ENCODE measurements at places on chromosomes 7 and 10.

DNA sequence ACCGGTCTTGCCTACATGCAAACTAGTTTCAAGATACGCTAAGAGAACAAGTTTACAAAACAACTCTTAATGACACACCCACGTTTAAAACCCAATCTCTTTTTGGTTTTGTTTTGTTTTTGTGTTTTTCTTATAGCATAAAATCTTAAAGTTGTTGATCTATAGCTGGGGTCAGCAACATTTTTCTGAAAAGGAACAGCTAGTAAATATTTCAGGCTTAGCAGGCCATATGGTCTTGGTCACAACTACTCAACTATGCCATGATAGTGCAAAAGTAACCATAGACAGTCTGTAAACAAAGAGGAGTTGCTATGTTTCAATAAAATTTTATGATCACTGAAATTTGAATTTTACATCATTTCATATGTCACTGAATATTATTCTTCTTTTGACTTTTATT, 327.4 kb downstream of the AGMO start:
- DNase-seq: no peak

DNA sequence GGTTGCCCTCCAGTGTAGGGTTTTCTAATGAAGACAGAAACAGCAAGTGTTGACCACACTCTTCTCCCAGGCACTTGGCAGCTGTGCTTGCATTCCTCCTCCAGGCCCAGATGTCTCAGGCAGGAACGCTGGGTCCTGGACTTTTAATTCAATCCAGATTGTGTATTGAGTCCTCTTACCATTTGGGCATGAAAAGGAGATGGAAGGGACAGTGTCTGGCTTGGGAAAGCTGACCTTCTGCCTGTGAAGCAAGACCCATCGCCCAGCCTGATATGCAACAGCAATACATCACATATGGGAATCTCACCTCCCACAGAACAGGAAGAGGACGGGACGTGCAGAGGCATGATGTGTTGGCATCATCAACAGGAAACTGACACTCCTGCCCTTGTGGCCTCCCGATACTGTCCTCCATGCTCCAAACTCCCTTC, 174.4 kb upstream of the LYZL2 start:
- no peak for DNase-seq

DNA sequence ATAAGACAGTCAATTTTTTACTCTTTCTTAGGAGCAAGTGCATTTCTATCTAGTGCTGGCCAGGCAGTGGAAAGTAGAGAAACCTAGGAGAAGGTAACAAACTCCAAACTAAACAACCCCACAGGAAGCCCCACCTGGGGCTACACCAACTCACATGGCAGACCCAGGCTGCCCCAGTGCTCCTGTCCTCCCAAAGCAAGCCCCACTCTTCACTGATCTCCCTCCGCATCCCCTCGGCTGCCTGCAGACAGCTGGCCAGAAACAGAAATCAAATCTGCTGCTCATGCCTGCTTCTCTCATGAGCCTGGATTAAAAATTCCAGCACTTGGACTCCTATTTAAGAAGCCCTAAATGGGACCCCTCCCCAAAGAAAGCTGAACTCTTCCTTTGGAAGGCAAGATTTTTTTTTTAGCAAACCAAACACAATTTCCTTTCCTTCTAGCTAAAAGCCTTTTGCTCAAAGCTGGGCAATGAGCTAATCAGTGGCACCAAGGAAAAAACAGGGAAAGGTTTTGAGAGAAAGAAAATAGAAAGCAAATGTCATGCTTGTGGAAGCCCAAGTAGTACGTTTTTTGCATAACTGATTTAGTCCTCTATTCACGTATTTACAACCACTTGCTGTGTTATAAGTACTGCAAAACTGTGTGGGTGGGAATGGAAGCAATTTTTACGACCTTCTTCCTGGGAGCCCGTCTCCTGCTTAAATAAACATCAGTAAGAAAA, 10.8 kb downstream of the PDE1C start:
- no peak for DNase-seq

DNA sequence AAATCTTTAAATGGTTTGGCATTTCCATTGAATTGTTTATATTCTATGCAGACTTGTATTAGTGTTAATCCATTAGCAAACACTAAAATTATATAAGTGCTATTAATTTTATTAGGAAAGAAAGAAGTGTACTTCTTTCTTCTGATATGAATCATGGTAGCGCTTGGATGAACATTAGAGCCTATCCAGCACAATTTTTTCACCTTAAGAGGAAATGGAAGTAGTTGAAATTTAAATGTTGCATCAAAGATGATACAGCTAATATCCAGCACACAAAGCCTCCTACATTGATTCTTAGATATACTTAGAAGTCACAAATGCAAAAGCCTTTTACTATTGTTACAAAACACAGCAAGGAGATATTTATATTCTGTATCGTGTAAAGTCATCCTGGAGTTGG, 174.5 kb downstream of the AHR start:
- no peak for DNase-seq

DNA sequence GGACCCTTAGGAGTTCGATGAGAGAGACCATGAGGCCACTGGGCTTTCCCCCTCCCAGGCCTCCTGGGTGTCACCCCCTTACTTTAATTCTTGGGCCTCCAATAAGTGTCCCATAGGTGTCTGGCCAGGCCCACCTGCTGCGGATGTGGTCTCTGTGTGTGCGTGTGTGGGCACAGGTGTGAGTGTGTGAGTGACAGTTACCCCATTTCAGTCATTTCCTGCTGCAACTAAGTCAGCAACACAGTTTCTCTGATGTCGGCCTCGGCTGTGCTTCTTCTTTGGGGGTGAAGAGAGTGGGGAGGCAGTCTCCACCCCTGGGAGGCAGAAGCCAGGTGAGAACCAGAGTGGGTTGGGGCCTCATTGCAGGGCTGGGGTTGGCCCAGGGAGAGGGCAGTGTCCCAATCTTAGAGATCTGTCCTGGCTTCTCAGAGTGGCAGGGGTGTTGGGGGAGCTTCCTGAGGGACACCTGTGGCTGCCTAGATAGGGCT, 1.5 kb downstream of the PVRIG start:
- DNase-seq: peak; percentile 77

DNA sequence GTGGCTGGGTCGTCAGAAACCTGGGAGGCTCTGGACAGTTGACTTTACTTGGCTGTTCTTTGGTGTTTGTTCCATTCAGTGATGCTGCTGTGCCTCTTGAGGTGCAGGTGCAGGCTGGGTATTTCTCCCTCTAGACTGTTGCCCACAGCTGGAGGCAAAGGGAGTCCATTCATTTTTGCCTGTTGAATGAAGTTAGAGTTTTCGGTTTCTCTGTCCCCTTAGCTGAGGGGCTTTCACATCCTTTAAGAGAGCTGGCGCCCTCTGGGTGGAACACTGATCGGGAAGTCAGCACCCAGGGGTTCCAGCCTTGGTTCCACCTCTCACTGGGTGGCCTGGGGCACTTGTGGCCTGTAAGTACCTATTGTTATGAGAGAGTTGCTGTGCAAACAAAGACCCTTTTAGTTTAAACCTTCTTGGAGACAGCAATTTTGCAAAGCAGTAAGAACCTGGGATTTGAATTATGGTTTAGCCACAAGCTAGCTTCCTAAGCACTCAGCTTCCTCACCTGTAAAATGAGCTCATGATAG, 67.2 kb downstream of the GRK5 start:
- no peak for DNase-seq

GRCh38 chr10:6759961-6760360, 179.9 kb upstream of the PRKCQ start:
- DNase-seq: no peak

DNA sequence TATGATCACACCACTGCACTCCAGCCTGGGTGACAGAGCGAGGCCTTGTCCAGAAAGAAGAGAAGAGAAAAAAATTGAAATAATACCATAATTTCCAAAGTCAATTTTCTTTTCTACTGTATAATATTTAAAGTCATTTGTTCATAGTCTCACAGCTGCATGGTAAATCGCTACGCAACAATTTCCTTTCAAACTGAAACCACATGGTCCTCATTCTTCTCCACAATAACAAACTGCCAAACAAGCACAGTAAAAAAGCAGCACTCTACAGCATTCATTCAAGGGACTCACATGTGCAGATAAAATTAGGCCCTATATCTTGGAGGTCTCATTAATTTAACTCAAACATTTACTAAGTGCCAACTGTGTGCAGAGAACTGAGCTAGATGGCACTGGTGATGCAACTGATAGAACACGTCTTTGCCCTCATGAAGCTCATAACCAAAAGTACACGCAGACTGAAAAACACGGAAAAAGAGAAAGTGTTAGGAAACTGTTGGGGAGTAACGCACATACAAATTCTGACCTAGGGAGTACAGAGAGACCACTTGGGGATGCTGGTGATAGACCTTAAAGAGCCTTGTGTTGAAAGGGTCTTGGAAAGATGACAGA, 68.4 kb upstream of the SRRM3 start:
- no peak for DNase-seq

- DNase-seq: peak; percentile 24
Measured at GRCh38 chr7:4610768-4611467, 71.2 kb upstream of the FOXK1 start.

- no peak for DNase-seq
Measured at GRCh38 chr10:50396491-50397311, 145.4 kb upstream of the ASAH2 start.

DNA sequence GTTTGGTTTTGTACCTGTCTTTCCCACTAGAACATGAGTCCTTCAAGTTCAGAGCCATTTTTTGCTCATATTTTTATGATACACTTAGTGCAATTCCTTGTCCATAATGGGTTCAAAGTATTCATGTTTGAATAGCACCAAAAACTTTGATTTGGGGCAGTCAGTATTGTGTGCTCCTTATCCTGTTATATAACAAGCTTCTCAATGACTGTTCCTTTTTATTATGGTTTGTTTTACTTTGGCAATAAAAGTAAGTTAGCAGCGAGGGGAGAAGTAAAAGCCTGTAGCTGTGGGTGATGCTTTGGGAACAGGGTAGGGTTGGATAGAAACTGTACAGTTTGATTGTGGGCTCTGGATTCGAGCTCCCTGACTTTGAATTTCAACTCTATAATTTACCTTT, 174.4 kb upstream of the PCLO start:
- no peak for DNase-seq

DNA sequence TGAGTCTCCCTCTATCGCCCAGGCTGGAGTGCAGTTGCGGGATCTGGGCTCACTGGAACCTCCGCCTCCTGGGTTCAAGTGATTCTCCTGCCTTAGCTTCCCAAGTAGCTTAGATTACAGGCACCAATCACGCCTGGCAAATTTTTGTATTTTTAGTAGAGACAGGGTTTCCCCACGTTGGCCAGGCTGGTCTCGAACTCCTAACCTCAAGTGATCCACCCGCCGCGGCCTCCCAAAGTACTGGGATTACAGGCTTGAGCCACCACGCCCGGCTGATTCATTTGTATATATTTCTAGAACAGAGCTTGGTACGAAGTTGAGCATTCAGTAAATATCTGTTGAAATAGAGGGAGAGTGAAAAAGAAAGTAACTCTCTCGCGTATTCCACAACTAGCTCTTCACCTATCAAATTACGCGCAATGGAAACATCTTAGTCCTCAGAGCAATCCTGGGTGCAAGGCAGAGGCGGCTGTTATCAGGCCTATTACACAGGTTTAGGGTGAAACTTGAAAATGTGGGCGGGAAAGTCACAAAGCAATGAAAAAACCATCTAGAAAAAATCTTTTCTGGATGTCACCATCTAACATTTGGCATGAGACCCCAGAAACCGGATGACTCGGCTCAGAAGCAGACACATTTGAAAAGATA, 707 bp upstream of the GHITM start:
- DNase-seq: no peak

GRCh38 chr7:99165816-99166215, 21.9 kb upstream of the SMURF1 start:
- no peak for DNase-seq

All from T-helper 2 cell (primary cell).